Activated CD4-positive, alpha-beta T cell treated with anti-CD3 and anti-CD28 coated beads for 4 hours (primary cell): ENCODE measurements at places on chromosomes 5 and 9.

GRCh38 chr9:75918154-75918553, 27.7 kb downstream of the PCSK5 start:
- no peak for DNase-seq

- no peak for DNase-seq
Measured at GRCh38 chr5:1484730-1485578, 38.8 kb downstream of the LPCAT1 start.

DNA sequence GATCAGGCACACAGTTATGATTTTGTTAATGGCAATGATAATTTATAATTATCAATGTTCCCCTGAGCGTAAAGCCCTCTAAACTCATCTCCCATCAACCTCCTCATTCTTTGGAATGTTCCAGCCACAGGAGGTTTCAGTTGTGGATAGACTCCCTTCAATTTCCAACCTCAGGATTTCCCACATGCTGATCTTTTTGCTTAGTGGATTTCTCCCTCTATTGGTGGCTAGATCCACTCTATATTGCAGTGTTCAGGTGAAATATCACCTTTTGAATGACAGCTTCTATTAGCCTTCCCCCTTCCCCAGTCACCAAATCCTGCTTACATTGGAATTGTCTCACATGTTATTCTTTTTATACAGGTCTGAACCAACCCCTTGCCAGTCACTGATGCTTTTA, 113.9 kb downstream of the CDH10 start:
- DNase-seq = no peak

GRCh38 chr9:90611568-90611967, 31.1 kb downstream of the DIRAS2 start:
- DNase-seq = no peak

GRCh38 chr5:4065472-4066320, 470.1 kb downstream of the IRX1 start:
- no peak for DNase-seq

DNA sequence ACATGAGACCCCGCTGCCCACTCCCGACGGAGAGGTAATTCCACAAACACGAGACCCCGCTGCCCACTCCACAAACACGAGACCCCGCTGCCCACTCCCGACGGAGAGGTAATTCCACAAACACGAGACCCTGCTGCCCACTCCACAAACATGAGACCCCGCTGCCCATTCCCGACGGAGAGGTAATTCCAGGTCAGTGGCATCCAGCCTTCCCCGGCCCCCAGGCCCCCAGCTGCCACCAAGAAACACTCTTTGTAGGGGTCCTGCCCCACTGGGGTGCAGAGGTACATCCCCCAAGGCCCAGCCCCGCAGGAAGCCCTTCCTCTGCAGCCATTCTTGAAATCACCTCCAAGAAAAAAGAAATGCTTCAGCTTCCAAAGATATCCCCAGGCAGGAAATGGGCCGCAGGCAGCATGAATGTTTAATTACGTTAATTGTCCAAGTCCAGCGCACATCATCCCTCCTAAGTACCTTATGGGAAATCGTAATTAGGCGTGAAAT, 115.9 kb downstream of the ADAMTS2 start:
- no peak for DNase-seq

DNA sequence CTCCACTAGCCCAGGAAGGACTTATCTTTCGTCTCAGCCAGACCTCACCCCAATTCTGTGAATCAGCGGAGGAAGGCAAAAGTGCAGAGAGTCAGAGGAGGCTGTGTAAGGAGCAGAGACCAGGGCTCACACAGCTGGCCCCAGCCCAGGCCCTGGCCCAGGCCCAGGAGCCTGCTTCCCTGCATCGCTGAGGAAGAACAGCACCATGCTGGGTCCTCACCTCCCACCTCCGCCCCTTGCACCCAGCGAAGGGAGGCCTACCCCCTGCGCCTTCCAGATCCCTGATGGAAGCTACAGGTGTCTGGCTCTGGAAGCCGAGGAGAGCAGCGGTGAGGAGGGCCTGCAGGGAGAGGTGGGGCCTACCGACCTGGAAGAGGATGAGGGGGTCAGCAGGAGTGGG, 22.3 kb upstream of the SYNPO start:
- no peak for DNase-seq

- DNase-seq = peak; percentile 89
Measured at GRCh38 chr9:120925535-120926396, 830 bp downstream of the TRAF1 start.

DNA sequence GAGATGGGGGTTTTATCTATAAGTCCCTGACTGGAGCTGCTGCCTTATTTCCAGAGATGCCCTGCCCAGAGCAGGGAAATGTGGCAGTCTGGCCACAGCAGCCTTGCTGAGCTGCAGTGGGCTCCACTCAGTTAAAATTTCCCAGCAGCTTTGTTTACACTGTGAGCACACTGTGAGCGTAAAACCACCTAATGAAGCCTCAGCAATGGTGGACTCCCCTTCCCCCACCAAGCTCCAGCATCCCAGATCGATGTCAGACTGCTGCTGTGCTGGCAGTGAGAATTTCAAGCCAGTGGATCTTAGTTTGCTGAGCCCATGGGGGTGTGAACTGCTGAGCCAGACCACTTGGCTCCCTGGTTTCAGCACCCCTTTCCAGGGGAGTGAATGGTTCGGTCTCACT, 208.7 kb upstream of the RAI14 start:
- no peak for DNase-seq

GRCh38 chr5:154829181-154829588, 21.2 kb downstream of the FAXDC2 start:
- no peak for DNase-seq

- no peak for DNase-seq
Measured at GRCh38 chr9:74958587-74958986, 5.9 kb upstream of the C9orf40 start.

DNA sequence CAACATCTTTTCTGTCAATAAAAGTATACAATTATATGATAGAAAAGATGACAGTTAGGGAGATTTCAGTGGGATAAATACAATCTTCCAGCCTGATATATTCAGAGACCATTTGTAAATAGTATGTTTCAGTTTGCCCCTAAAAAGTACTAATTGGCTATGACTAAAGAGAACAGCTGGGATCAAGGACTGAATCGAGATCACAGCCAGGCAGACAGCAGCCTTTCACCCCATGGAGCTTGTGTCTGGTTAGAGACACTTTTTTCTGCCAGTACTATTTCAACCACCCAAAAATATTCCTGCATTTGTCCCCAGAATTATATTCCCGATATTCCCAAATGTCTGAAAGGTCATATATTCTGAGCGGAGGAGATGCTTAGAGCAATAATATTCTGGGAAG, 577.3 kb upstream of the TLE4 start:
- no peak for DNase-seq
